ENCODE measurements at places on chromosomes 5 and 9.
A peak's percentile ranks its signal among the peaks of the same experiment; 100 is the strongest.

GRCh38 chr5:127909066-127909465 is 174.5 kb upstream of the SLC12A2 start:
- DNase-seq: peak; percentile 31

DNA sequence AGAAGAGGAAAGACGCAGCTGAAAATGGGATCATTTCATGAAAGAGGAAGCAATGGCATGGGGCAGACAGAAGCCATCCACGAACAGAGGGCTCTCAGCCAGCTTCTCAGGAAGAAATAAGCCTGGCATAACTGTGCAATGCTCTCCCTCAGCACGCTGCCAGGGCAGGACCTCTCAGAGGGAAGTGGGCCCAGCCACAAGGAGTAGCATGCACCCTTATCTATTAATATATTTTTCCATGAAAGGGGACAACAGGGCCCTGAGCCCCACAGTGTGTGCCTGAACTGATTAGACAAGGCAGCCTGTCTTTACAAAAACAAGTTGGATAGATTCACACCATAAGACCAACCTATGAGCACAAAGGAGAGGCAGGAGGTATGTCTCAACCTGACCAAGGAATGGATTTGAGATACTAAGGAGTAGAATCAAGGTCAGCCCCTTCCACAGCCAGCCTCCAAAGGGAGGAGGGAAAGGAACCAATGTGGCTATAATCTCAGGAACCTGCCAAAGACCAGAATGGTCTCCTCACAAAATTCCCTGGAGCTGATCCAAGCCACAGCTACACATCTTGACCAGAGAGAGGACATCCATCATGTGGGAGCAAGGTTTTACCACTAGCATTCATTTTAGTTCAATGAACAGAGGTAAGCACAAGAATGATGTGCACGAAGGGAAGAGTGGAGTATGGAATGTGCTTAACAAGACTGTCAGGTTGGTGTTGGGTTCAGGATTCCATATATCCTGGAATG is 154.8 kb downstream of the SIL1 start:
- DNase-seq: no peak

GRCh38 chr5:71573591-71573990 is 13.5 kb upstream of the MCCC2 start:
- DNase-seq: no peak

DNA sequence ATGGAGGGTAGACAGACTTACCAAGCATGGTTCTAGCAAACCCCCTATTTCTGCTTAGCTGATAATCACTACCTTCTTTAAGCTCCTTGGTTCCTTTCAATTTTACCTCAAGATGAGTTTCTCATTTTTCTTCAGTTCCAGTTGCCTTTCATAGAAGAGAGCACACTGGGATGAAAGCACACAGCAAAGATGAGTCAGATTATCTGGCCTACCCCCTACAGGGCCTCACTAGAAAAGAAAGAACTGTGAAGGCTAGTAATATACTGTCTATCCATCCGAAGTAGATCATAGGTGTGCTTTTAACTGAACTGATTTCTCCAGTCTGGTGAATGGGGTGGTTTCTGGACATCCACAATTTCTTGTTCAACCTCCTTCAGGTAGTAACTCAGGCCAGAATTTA is 122.5 kb downstream of the TRPM3 start:
- DNase-seq: peak; percentile 45

DNA sequence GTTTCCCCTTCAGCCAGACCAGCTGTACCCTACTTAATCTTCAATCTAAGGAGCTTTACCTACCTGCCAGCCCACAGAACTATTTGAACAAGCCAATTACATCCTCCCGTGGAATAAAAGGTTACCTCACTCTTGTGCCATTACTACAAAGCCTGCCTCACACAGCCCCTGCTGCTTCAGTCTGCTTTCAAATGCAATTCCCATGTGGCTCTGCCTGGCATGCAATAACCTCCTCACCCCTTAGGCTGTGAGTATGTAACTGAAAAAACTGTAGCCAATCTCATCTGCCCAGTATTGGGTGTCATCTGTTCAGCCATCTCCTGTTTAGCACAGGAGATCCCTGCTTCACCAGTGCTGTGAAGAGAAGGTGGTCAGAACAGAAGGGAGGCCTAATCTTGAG is 6.1 kb upstream of the GCNT1 start:
- DNase-seq: no peak

DNA sequence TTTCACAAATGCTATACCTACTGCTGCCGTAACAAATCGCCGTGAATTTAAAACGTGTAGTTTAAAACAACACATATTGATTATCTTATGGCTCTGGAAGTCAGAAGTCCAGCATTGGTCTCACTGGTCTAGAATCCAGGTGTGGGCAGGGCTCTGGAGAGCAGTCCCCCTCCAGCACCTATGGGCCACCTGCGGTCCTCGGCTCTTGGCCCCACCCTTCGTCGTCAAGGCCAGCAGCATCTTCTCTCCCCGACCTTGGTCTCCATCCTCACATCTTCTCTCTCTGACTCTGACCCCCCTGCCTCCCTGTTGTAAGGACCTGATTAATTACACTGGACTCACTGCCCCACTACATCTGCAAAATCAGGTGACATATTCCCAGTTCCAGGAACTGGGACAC is 106.4 kb upstream of the COL5A1 start:
- no peak for DNase-seq

- DNase-seq: no peak
Measured at GRCh38 chr5:179170606-179171005, 110.4 kb downstream of the ZNF354C start.

DNA sequence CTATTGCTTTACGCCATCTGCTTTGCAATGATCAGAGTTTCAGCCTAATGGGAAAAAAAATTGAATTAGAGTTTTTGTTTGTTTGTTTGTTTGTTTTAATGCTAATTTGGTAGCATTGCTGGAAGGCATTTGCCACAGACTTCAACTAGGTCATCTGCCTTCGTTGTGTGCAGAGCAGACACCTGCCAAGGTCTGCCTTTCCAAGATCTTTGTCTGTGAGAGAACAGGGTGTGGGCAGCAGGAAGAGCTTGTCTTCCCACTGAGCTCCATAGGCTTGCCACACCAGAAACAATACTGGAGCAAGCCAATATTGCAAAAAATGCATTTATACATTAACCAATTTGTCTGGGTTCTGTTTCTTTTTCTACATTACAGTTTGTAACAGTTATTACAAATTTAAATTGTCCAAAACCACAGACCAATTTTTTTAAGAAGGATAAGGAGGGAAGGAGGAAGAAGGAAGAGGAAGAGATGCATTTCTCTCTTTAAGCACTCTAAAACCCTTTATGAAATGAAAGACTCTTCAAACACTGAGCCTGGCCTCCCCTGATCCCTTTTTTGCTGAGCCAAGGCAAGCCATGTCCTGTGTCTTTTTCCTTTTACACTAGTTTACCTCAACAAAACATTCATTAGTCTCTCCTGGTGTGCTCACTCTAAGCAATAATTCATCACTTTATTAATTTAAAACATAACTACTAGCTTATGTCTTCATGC is 210.5 kb downstream of the SNX18 start:
- no peak for DNase-seq

DNA sequence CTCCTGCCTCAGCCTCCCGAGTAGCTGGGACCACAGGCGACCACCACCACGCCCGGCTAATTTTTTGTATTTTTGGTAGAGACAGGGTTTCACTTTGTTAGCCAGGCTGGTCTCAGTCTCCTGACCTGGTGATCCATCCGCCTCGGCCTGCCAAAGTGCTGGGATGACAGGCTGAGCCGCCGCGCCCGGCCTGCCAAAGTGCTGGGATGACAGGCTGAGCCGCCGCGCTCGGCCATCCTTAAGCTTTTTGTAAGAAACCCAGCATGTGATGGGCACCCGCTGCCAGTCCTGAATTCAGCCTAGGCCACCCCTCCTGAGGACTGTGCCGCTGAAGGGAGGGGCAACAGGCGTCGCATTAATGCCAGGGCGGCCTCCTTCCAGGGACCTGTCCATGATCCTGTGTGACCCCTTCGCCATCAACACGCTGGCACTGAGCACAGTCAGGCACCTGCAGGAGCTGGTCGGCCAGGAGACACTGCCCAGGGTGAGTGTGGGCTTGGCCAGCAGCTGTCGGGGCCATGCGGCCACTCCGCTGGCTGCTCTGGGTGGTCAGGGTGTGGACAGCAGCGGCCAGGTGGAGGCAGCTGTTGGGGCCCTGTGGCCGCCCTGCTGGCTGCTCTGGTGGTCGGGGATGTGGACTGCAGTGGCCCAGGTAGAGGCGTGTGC is 10.5 kb downstream of the NELFB start:
- DNase-seq: no peak

GRCh38 chr5:18099261-18099660 is 465.0 kb downstream of the TAF11L14 start:
- DNase-seq: no peak

GRCh38 chr9:135070198-135070951 is 17.1 kb upstream of the OLFM1 start:
- no peak for DNase-seq

DNA sequence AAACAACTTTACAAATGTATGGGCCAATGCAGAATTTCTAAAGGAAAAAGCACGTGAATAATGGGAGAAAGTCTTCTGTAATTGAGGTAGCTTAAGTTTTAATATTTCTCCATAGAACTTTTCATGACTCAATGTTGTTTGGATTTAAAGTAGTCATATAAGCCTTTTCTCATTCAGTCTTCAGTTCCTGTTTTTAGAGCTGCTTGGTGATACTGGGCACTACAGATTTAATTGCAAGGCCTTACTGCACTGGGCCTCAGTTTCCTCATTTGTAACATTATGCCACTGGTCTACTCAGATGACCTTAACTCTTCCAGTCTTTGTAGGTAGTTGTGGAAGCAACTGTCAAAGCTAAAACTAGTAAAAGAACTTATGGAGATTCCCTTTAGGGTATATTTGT is 60.4 kb downstream of the WDR41 start:
- DNase-seq: no peak

GRCh38 chr5:179786861-179787260 is 6.9 kb upstream of the LTC4S start:
- no peak for DNase-seq

DNA sequence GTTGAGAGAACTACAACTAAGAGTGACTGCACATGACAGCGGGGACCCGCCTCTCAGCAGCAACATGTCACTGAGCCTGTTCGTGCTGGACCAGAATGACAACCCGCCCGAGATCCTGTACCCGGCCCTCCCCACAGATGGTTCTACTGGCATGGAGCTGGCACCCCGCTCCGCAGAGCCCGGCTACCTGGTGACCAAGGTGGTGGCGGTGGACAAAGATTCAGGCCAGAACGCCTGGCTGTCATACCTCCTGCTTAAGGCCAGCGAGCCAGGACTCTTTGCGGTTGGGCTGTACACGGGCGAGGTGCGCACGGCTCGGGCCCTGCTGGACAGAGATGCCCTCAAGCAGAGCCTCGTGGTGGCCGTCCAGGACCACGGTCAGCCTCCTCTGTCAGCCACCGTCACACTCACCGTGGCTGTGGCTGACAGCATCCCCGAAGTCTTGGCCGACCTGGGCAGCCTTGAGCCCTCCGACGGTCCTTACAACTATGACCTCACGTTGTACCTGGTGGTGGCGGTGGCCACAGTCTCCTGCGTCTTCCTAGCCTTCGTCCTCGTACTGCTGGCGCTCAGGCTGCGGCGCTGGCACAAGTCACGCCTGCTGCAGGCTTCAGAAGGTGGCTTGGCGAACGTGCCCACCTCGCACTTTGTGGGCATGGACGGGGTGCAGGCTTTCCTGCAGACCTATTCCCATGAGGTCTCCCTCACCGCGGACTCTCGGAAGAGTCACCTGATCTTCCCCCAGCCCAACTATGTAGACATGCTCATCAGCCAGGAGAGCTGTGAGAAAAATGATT is 2.1 kb downstream of the PCDHGA7 start:
- DNase-seq: no peak

GRCh38 chr5:53257806-53258373 is 148.3 kb upstream of the MOCS2 start:
- no peak for DNase-seq

GRCh38 chr9:31027678-31028077 is 1356.8 kb upstream of the ACO1 start:
- no peak for DNase-seq

GRCh38 chr5:77630114-77630680 is 8.3 kb downstream of the OTP start:
- no peak for DNase-seq

DNA sequence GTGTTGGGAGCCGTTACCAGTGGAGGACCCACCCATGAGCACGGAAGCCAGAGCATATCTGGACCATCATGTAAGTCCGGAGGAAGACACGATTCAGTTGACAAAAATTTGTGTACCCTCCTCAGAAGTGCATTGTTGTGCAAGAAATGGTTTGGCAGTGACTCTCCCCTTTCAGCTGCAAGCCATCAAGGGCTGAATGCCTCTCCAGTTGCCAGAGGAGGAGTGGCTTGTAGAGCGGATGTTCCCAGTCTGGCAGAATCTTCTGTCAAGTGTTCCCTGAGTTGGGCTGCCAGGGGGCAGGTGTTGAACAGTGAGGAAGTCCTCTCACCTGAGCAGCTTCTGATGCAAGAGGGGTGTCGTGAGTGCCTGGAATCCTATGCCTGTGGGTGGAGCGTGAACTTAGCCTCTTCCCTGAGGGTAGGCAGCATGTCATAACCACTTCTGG is 27.6 kb upstream of the CDKN2AIPNL start:
- DNase-seq: peak; percentile 92

- peak; percentile 19 for DNase-seq
Measured at GRCh38 chr5:151318850-151319732, 15.5 kb upstream of the SLC36A3 start.

GRCh38 chr5:134371834-134372340 is 518 bp downstream of the UBE2B start:
- peak; percentile 5 for DNase-seq

GRCh38 chr9:128555180-128555721 is 2.9 kb downstream of the SPTAN1 start:
- DNase-seq: peak; percentile 55

- DNase-seq: no peak
Measured at GRCh38 chr9:13412331-13412730, 132.8 kb upstream of the MPDZ start.

GRCh38 chr9:73050887-73051550 is 98.2 kb upstream of the ALDH1A1 start:
- DNase-seq: no peak

DNA sequence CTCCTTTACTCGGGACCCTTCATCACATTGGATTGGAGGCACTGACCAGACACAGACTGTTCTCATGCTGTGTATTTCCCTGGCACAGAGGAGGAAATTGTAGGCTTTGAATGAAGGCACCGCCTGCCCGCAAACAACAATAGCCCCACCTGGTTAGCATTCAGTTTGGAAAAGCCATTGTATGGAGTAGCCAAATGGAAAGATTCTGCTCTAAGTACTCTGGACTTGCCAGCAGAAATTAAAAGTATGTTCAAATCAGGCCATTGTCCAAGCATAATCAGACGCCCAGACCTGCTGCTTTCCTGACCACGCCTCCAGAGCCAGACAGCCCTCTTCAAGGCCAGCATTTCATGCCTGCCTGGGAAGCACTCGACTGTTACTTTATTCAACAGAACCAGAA is 8.0 kb upstream of the SEMA4D start:
- DNase-seq: no peak

GRCh38 chr9:82180711-82181110 is 192.1 kb downstream of the SPATA31D1 start:
- DNase-seq: no peak

GRCh38 chr5:135705941-135706466 is 127.2 kb upstream of the CXCL14 start:
- no peak for DNase-seq
